ENCODE measurements at places on chromosomes 1 and 21. TPM values are rescaled to one million over a fixed set of nuclear protein-coding genes. Genes with fewer than 3 reads are reported as not detected.
A peak's percentile ranks its signal among the peaks of the same experiment; 100 is the strongest.

Gene LAMTOR2
- total RNA-seq, result 65.5 TPM

DNA sequence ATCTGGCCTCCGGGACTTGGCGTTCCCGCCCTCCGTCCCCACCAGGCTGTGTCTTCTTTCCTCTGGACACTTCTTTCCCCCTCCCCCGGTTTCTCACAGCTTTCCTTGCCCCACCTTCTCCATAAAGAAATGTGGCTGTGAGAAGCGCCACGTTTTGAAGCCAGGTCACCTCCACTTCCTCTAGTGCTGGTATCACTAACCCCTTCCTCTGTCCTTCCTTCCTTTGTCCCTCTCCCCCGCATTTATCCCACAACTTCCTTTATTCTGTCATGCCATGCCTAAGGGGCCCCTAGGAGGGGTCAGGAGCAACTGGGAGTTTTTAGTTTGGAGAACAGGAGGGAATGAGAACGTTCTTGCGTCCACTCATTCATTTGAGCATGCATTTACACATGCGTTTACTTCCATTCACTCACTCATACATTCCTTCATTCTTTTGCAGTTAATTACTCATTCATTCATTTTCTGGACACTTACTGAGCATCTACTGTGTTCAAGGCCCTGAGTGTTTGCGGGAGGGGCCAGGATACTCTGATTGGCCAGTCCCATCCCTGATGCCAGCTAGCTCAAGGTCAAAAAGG lies 5.0 kb upstream of the ACOT11 start:
- no peak for DNase-seq

DNA sequence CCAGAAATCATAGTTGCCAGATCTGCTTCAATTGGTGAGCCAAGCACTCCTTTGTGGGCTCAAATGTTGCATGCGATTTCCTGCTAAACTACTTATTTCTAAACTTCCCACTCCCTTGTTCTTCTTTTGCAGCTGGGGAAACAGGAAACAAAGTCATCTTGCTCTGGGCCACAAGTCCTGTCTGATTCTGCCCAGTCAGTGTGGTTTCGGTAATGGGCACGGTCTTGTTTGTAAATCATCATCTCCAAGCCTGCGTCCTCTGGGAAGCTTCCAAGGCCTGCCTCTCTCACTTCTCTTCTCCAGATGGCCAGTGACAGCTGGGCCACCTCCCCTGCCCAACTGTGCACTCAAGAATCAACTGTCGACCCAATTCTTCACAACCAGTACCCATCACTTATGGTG lies 4.4 kb downstream of the S100A8 start:
- DNase-seq, result no peak

DNA sequence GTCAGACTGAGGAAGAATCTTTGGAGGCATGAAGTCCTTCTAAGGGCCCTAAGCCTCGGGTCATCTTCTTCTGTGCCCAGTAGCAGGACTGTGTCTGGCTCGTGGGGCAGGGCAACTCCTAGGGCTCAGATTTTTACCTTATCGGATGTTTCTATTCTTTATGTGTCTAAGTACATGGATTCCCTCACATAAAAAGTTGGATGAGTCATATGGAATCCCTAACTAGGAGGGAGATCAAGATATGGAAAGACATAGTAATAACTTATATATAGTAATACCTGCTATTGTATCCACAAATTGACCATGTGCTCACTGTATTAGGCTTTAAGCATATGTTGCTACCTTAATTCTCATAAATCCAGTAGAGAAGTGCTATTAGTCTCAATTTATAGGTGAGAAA lies 364.5 kb upstream of the CAMK1G start:
- no peak for DNase-seq

DNA sequence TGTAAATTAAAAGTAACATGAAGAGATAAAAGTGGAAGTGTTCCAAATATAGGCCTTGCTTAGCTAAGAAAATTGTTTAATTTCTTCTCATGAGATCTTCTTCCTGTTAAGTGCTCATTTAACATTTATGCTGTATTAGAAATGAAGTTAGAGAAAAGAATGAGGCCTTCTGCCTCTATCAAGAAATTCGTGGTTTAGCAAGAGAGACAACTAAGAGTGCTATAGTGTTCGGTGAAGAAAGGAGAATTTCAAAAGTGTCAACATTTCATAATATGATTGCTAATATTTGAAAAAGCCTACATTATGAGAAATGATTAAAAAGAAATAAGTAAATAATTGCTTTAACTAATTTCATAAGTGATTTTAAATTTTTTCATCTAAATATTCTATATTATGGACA lies 18.8 kb upstream of the MNDA start:
- DNase-seq, result no peak

DNA sequence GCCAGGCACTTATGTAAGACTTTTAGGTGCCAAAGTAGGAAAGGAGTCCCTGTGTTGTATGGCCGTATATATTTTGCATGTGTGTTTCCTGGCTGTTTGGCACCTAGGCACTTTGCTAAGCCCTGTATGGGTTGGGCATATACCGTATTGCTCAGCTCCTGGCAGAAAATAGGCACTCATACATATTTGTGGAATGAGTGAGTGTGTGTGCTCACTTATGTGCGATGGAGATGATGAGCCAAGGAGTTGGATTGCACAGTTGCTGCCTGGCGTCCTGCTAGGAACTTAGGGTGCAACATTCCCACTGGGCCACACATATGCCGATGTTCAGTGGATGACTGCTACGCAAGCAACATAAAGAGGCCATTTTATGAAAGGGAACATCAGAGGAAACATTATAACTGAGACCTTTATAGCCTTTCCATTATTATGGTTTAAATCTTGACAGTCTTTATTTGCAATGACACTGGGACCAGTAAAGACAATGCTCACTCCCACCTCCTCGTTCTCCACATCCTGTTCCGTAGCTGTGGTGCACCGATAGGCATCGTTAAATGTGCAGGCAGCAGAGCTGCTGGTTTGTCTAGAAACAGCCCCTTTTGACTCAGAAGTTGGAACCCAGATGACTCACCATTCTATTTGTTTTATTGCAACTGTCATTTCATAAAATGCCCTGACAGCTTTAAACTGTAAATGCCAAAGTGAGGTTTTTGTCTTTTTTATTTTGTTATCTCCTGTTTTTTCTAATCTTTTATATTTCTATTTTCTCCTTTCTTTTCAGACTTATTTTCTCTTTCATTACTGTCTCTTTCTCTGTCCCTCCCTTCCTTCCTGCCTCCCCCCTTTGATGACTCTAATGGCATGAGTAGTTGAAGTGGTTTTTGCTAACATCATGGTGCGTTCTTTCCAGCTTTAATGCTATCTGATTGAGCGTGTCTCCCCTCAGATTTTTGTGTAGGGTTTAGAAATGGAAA lies 36.1 kb downstream of the PEX14 start:
- DNase-seq, result peak; percentile 45

- no peak for DNase-seq
These were observed 754.6 kb downstream of the MRPL39 start for GRCh38 chr21:24852610-24853195.

DNA sequence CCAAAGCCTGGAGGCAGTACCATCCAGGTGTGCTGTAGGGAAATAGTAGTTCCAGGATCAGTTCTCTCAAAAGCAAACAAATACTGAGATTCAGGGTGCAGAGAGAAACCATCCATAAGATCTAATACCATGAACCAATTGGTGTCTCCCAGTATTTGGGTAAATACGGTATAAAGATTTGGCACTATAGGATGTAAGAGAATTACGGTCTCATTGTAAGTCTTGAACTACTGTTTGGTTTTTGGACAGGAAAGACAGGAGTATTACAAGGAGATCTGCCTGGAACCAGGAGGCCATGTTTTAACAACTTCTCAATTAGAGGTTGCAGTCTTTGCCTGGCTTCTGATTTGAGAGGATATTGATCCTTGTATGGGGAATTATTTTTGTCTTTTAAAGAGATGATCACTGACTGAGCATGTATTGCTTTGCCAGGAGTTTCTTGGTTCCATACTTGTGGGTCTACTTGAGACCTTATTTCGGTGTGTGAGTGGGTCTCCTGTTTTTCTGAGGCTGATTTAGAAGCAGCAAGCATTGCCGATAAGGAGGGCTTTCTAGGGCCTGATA lies 10.2 kb downstream of the AADACL4 start:
- DNase-seq, result no peak

Gene PRR9
- not detected for total RNA-seq

Gene C1orf105
- total RNA-seq, result not detected

DNA sequence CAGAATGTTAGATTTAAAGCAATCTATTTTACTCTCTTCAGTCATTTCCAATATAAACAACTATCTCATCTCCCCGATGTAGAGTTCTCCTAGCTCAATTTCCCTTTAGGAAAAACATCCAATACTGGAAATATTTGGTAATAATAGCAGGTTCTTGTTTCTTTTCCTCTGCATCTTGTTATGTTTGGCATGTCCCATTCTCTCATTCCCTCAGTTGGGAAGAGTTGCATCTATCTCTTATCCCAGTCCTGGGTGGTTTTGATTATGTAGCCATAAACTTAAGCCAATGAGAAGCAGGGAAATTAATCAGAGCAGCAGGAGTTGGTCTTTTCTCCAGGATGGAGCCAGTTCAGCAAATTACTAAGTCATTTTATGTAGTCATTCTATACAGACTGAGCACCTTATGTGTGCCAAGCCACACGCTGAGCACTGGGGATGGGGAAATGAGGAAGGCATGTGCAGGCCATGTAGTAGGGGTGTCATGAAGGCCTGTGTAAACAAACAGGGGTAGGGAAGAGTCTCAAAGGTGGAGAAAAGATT lies 418.2 kb upstream of the NFIA start:
- no peak for DNase-seq

DNA sequence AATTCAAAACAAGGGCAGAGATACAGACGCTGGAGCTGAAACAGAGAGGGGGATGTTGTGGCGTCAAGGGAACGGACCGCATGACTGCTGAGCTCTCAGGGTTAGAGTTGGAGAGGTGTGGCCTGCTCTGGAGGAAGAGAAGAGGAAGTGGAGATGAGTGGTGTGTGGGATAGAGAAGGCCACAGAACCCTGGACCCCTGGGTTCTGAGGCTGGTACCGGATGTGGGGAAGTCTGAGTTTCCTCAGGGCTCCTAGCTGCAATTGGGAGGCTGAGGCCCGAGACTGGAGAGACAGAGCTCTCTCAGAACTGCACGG lies 1.8 kb downstream of the BCAN start:
- DNase-seq, result no peak

Gene TNFSF18
- total RNA-seq, result not detected

DNA sequence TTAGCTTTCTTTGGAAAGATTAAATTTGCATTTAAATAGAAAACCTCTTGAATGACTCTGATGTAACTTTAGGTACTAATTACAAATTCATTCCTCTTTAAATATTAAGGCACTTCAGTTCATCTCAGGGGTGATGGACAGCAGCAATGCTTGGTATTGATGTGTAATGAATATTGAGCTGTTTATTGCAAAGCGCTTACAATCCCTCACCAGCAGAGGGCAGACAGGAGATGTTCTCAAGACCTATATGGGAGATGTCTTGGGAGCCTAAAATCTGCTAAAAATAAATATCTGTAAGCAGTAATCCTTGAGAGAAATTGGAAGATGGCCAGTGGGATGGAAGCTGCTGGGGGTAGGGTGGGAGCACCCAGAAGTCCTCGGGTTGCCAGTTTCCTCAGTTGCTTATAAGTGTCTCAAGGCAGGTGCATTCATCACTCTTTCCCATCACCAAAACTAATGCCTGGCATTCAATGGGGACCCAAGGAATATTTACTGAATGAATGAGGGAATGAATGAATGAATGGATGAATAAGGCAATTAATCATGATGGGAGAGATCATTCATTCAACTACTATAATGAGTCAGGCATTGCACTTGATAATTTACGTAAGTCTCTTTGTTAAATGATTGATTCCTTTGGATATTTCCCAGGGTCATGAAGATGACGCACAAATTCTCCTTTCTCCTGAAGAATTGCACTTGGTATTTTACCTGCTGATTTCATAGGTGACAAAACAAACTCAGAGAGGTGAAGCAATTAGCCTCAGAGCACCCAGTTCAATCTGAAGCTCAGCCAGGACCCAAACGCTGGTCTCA lies 2.3 kb downstream of the KLHDC8A start:
- DNase-seq, result no peak

DNA sequence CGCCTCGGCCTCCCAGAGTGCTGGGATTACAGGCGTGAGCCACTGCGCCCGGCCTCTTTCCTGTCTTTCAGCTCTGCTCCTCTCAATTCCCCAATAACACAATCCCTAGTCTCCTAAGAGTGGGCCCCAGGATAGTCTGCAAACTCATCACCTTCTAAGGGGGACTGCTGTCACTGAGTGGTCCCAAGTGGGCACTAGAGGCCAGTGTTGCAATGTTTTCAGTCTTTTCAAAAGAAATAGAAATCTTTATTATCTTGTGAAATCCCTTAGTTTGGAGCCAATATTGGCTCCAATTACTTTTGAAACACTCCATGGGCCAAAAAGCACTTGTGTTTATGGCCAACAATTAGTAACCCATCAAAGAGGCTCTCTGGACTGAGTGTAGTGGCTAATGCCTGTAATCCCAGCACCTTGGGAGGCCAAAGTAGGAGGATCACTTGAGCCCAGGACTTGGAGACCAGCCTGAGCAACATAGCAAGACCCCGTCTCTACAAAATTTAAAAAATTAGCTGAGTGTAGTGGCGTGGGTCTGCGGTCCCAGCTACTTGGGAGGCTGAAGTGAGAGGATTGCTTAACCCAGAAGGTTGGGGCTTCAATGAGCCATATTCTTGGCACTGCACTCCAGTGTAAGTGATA lies 28.6 kb upstream of the ZNF697 start:
- DNase-seq, result no peak

Gene OR2G6
- total RNA-seq, result not detected

DNA sequence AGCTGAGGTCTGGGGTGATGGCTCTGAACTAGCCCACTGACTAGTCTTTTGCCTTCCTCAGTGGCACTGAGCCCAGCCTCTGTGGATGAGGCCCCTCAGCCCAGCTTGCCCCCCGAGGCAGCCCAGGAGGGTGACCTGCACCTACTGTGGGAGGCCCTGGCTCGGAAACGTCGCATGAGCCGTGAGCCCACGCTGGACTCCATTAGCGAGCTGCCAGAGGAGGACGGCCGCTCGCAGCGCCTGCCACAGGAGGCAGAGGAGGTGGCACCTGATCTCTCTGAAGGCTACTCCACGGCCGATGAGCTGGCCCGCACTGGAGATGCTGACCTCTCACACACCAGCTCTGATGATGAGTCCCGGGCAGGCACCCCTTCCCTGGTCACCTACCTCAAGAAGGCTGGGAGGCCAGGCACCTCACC lies 87.8 kb downstream of the TRIM11 start:
- DNase-seq, result peak; percentile 75

GRCh38 chr1:180923887-180924286 lies 11.2 kb downstream of the KIAA1614 start:
- no peak for DNase-seq

GRCh38 chr1:16109571-16109970 lies 36.1 kb upstream of the FAM131C start:
- DNase-seq, result no peak

DNA sequence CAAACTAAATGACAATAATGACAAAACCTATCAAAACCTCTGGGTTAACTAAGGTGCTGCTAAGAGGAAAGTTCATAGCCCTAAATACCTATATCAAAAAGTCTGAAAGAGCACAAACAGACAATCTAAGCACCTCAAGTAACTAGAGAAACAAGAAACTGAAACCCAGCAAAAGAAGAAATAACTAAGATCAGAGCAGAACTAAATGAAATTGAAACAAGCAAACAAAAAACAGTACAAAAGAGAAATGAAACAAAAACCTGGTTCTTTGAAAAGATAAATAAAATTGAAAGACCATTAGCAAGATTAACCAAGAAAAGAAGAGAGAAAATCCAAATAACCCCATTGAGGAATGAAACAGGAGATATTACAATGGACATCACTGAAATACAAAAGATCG lies 44.8 kb upstream of the KIAA0040 start:
- no peak for DNase-seq

All from mesenteric fat pad (tissue), 1 donor.